ENCODE measurements at places on chromosomes 12 and 14.

DNA sequence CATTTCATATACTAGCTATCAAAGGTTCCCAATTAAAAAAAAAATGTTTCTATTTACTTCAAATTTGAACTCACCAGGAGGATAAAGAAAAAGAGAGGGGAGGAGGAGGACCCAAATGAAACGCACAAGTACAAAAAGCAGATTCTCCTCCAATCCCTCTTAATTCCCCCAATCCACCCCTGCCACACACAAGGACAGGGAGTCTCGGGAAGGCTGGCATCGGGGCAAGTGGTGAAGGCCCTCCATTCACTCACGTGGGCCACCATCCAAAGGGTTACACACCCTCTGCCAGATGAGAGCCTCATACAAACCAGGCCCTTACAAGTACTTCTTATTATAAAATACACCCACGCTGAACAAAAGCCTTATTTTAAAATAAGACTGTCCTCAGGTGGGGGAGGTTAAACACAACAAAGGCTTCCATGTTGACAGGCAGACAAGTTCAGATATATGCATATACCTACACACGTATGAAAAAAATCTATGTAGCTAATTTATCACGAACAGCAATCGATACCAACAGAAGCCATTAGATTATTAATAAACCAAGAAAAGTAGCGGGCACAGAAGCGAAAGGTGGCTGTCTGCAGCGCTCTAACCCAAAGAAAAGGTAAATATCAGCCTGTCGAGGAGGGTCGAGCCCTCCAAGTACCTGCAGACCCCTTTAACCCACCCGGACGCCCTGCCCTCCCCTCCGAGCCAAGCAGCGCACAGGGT, 1.5 kb downstream of the ATP2B1 start:
- no peak for DNase-seq

DNA sequence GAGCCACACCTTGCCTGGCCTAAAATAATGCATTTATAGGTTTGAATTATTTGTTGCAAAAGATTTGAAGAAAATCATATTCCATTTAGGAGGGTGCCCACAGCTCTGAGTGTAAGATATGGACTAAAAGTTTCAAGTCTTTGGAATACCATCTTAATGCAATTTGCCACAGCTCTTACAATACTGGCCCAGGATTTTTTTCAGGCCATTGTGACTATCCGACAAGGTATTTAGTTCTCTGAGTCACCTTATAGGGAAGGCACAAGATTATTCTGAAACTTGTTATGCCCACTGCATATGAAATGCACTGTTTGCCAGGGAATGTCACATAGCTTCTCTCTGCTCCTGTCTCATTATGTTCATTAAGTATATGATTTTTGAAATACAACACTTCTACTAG, 29.6 kb upstream of the SLC6A13 start:
- no peak for DNase-seq

DNA sequence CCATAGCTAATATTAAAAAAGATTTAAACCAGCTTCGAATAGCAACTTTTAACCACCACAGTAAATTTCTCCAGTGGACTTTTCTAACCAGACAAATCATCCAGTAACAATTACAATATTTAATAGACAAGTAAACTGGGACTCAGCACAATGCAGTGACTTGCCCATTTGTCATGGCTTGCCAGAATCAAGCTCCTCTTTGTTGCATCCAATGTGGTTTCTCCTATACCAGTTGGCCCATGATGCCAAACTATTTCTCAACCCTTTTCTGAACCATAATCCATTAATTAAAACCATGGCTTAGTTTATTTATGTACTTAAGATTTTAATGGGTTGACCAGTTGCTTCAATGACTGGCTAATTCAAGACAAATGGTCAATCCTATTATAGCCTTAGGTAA, 64.4 kb downstream of the DIO2 start:
- no peak for DNase-seq

GRCh38 chr14:76904100-76904739, 78.0 kb downstream of the LRRC74A start:
- peak; percentile 98 for DNase-seq

- no peak for DNase-seq
Measured at GRCh38 chr14:55329999-55330710, 58.9 kb downstream of the FBXO34 start.

- DNase-seq = no peak
Measured at GRCh38 chr12:53755451-53755891, 3.7 kb upstream of the CISTR start.

DNA sequence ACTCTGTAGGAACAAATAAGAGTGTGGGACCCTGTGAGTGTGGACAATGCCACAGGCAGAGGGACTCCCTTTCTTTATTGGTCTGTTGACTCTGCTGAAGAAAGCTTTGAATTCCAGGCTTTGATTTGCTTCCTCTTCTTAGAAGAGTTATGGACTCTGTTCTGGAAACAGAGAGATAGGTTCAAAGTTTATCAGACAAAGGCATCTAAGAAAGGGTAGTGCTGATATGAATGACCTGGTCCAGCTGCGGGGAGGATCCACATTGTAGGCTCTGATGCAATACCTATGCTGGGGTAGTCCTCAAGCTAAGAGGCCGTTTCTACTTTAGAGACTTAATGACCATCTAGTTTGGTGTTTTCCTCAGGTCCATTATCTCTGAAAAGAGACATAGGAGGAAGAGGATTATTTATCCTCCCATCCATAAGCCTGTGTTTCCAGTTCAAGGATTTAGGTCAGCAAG, 10.7 kb upstream of the IKZF4 start:
- DNase-seq = no peak

DNA sequence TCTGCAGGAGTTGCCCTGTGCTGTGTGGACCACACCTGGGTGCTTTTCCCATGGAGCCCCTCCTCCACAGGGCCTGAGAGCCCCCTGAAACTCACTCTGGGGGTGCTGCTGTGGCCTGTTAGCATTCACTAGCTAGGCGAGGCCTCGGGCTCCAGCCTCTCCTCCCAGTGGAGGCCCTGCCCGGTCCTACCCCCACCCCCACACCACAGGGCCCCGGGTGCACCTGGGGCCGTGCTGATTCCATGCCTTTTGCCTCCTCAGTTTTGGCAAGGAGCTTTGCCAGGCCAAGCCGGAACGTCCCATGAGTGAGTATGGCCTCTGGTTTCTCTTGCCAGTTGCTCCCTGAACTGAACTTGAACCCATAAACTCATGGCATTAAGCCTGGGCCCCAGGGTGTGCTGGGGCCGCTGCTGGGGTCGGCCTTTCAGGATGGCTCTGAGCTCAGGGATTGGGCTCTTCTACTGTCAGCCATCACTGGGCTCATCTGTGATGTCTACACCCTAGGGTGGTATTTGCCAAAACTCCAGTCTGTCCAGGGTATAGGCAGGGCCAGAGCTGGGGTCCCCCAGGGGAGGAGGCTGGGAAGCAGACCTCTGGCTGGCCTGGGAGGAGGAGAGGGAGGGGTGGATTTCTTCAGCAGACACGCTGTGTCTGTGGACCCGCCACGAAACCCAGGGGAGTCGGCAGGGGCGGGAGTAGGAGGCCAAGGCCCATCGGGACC, 58.7 kb upstream of the TSPAN9 start:
- no peak for DNase-seq

GRCh38 chr14:81178063-81178462, 42.7 kb downstream of the GTF2A1 start:
- DNase-seq = no peak

GRCh38 chr14:95815226-95815690, 61.4 kb upstream of the TUNAR start:
- DNase-seq = no peak

- DNase-seq = no peak
Measured at GRCh38 chr12:77060136-77060882, 5.1 kb downstream of the E2F7 start.
